Large intestine (tissue), 12 donors: ENCODE measurements at places on chromosomes 2 and 18.

- peaks cover 6% of the 10 kb centered on the region for H3K36me3 ChIP-seq
- H3K27me3 ChIP-seq, result no peaks in the 10 kb centered on the region
- H3K4me3 ChIP-seq, result no peak overlapping the region
- DNase-seq, result no peak
Observed at GRCh38 chr2:120261387-120262006, 8.8 kb downstream of the RALB start.

- H3K4me3 ChIP-seq, result no peak overlapping the region
- H3K27me3 ChIP-seq, result no peaks in the 10 kb centered on the region
- no peak overlapping the region for H3K27ac ChIP-seq
- DNase-seq, result no peak
Observed at GRCh38 chr2:73968357-73968937, 16.3 kb upstream of the TET3 start.

DNA sequence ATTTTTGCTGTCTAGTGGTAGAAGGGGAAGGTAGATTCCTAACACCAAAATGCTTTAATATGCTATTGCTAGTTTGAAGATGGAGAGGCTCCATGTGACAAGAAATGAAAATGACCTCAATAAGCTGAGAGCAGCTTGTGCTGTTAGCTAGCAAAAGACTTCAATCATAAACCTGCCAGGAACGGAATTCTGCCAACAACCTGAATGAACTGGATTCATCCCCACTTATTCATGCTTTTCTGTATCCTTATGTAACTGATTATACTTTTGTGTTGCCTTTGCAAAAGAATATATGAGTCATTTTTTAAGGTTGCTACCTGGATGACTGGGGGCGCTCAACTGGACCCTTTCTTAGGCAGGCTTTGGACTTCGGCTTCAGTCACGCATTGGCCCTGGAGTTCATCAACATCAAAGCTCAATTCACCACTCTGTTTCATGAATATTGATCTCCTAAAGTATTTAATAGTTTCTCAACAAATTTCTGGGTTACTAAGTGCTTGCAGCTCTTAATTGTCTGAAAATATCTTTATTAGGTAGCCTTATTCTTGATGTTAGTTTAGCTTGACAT, 97.5 kb upstream of the KCNJ3 start:
- no peaks in the 10 kb centered on the region for H3K4me1 ChIP-seq
- no peaks in the 10 kb centered on the region for H3K36me3 ChIP-seq
- H3K27me3 ChIP-seq, result no peaks in the 10 kb centered on the region
- no peak for DNase-seq

GRCh38 chr2:49028101-49028500, 126.2 kb downstream of the FSHR start:
- H3K36me3 ChIP-seq, result no peaks in the 10 kb centered on the region
- H3K4me3 ChIP-seq, result no peak overlapping the region
- no peaks in the 10 kb centered on the region for H3K27me3 ChIP-seq
- peak; percentile 27 for DNase-seq
- H3K4me1 ChIP-seq, result no peaks in the 10 kb centered on the region
- no peak overlapping the region for H3K27ac ChIP-seq

GRCh38 chr2:216195565-216196029, 86.4 kb downstream of the XRCC5 start:
- H3K27ac ChIP-seq, result no peak overlapping the region
- no peaks in the 10 kb centered on the region for H3K27me3 ChIP-seq
- no peak overlapping the region for H3K4me3 ChIP-seq
- no peak for DNase-seq
- no peaks in the 10 kb centered on the region for H3K4me1 ChIP-seq

DNA sequence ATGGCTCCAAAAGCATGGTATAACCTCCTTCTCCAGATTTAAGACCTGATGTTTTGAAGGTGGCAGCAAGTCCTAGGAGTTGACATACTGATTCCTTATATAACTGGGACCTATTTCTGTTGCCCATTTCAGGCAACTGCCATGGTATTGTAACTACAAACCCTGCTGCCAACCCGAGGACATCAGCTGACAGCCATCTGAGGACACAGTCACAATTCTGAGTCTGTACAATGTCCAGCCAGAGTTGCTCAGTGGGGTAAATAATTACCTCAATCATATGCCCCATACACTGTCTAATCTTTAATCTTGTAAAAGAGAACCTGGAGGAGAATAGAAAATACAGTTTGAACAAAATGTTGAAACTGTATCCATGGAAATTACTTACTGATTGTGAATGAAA, 8.7 kb upstream of the GAREM2 start:
- H3K4me3 ChIP-seq, result no peak overlapping the region
- peak overlapping the region; percentile 56 for H3K27ac ChIP-seq
- H3K4me1 ChIP-seq, result peaks cover 4% of the 10 kb centered on the region
- peak; percentile 79 for DNase-seq
- H3K36me3 ChIP-seq, result no peaks in the 10 kb centered on the region

- no peak overlapping the region for H3K27ac ChIP-seq
- H3K4me3 ChIP-seq, result no peak overlapping the region
- H3K27me3 ChIP-seq, result no peaks in the 10 kb centered on the region
Observed at GRCh38 chr2:163253621-163254285, 415.2 kb upstream of the KCNH7 start.

DNA sequence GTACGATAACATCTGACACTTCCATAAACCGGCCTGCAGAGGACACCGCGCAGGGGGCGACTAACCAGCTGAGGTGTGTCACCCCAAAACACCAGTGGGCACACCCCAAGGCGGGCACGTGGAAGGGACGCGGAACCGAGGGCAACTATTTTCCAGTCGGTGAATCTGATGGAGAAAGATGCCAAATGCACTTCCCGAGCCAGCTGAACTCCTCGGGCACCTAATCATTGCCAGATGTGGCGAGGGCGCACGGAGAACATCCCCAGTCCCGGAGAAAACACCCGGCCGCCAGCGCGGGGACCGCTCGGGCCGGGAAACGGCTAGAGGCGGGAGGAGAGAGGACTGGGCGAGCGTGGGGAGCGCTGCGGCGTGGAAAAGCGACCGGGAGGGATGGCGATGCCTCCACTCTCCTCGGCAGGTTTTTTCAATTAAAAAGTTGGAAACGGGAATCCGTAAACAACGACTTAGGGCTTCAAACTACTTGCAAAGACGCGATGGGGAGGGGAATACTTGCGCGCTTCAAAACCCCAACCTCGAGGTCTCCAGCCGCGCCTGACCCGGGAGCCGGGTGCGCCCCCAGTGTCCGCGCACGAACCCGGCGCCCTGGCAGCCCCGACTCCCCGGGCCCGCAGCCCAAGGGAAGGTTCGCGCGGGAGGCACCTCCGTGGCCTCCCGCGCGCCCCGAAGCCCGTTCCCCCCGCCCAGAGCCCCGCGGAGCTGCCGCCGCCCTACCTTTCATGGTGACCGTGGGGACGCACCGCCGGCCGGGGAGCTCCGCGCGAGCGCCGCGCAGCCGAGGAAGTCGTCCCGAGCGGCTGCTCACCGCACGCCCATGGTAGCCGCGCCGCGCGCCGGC, 497 bp downstream of the COLEC12 start:
- no peaks in the 10 kb centered on the region for H3K36me3 ChIP-seq
- no peak for DNase-seq
- no peaks in the 10 kb centered on the region for H3K4me1 ChIP-seq
- H3K27me3 ChIP-seq, result peaks cover 40% of the 10 kb centered on the region
- H3K4me3 ChIP-seq, result peak overlapping the region; percentile 61

- no peaks in the 10 kb centered on the region for H3K4me1 ChIP-seq
- H3K27me3 ChIP-seq, result no peaks in the 10 kb centered on the region
- H3K27ac ChIP-seq, result no peak overlapping the region
- DNase-seq, result no peak
Observed at GRCh38 chr2:44707945-44708660, 233.4 kb upstream of the SIX3 start.

DNA sequence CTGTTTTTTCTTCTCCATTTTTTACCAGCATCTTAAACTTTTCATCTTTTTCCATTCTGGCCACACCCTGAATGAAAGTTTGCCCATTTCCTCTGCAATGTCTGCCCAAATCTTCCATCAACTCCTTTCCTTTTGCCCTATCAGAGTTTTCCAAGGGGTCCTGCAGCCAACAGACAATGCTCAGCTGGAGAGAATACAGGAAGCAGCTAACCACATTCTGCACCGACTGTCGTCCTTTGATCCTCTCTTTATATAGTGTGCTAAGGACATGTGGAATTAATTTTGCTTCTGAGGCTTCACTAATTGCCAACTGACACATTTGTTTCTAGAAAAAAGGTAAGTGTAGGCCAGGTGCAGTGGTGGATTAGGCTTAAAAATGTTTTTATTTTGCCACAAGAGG, 50.5 kb upstream of the DLX2 start:
- H3K36me3 ChIP-seq, result no peaks in the 10 kb centered on the region
- H3K4me3 ChIP-seq, result no peak overlapping the region
- H3K4me1 ChIP-seq, result no peaks in the 10 kb centered on the region
- no peak overlapping the region for H3K27ac ChIP-seq
- DNase-seq, result no peak

DNA sequence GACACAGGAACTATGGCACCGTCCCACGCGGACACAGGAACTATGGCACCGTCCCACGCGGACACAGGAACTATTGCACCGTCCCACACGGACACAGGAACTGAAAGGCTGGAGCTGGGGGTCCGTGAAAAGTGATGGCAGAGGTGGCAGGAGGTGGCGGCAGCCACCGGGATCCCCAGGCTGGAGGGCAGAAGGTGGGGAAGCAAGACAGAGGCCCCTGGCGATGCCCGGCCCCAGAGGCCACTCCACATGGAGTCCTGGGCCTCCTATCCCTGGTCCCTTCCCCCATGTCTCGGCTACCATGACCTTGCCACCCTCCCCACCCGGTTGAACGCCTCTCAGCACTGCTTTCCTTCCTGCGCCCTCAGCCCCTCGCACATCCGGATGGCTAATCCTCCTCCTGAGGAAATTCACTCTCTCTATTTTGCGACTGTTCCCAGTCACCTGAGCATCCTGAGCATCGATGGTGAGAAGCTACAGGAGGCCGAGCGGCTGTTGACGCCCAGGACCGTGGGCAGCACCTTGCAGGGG, 181.4 kb downstream of the TMEM18 start:
- no peak overlapping the region for H3K4me3 ChIP-seq
- no peaks in the 10 kb centered on the region for H3K4me1 ChIP-seq
- no peak overlapping the region for H3K27ac ChIP-seq
- H3K36me3 ChIP-seq, result no peaks in the 10 kb centered on the region
- H3K27me3 ChIP-seq, result no peaks in the 10 kb centered on the region

DNA sequence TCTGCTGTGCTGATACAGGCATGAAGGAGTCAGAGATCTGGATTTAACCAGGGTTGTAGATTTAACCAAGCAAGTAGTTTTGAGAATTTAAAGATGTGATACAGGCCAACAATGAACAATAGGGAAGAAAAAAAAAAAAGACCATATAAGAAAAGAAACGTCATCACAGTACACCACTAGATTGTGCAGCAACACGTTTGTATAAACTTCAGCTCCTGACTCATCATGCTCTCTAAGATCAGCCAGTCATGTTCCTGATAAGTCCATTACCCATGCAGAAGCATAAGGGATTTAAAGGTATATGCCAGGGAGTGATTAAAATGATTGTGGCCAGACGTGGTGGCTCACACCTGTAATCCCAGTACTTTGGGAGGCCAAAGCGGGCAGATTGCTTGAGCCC, 22.3 kb upstream of the ERICH2 start:
- no peaks in the 10 kb centered on the region for H3K27me3 ChIP-seq
- no peak for DNase-seq
- no peak overlapping the region for H3K4me3 ChIP-seq
- no peaks in the 10 kb centered on the region for H3K36me3 ChIP-seq
- H3K4me1 ChIP-seq, result peaks cover 8% of the 10 kb centered on the region

DNA sequence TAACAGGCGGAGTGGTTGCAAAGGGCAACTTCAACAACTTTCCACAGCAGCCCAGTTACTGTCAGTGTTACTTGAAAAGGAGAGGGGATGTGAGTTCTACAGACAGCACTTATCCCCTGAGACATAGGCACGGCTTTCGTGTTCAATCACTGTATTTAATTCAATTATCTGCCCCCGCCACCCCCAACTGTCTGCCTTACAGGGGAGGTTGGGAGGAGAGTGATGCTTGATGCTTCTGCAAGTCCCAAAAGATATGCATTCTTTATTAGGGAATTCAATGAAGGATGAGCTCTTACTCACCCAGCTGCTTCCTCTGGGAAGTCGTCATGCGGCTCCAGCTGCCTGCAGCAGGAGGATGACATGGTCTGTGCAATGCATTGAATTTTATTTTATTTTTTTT, 639.9 kb downstream of the DCC start:
- no peaks in the 10 kb centered on the region for H3K27me3 ChIP-seq
- DNase-seq, result no peak
- H3K27ac ChIP-seq, result no peak overlapping the region
- no peaks in the 10 kb centered on the region for H3K36me3 ChIP-seq
- H3K4me3 ChIP-seq, result no peak overlapping the region

GRCh38 chr2:126655500-126656430, at the start of gene GYPC:
Gene GYPC, plus strand, starts transcription at chr2:126656158. Its CDS starts 106 bp downstream, at chr2:126656264.
- peaks cover 12% of the 10 kb centered on the region for H3K4me1 ChIP-seq
- peaks cover 18% of the 10 kb centered on the region for H3K27me3 ChIP-seq
- peak within 1 kb of the TSS; percentile 49 for H3K4me3 ChIP-seq

DNA sequence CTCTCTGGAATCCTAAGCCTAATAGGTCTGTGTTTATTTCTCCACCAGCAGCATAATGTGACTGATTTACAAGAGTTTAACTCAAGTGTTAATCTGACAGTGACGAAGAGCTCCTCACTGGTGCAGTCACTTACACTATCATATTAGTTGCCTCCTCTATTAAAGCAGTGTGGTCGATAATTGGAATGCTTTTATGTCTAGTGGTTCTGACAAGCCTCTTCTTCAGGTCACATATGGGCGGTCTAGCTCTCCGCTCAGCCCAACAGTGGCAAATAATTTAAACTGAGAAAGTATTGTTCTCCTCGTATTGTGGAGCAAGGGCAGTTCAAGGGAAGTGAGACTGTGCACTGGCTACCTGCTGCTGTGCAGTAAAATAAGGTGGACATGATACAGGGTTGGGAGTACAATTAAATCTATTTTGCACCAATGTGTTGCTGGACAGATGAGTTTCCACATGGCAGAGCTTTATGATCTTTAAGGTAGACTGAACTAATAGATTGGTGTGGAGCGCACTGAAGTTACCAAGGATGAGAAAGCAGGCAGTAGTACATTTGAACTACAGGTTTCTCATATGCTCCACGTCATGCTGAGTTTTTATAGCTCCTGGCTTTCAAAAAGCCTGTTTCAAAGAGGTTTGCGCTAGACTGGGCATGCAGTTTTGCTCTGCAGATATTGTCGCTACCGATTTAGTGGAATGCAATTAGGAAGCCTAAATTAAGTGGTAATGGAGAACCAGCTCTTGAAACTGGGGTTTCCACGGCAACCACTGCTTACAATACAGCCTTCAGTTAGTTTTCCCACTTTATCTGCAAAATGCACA, 151.7 kb upstream of the POU3F3 start:
- H3K27me3 ChIP-seq, result peaks cover 2% of the 10 kb centered on the region
- no peak overlapping the region for H3K27ac ChIP-seq
- H3K4me1 ChIP-seq, result no peaks in the 10 kb centered on the region
- H3K4me3 ChIP-seq, result no peak overlapping the region

GRCh38 chr2:69692424-69692823, 48.9 kb upstream of the AAK1 start:
- no peaks in the 10 kb centered on the region for H3K36me3 ChIP-seq
- DNase-seq, result no peak
- H3K27ac ChIP-seq, result no peak overlapping the region
- H3K27me3 ChIP-seq, result no peaks in the 10 kb centered on the region
- no peaks in the 10 kb centered on the region for H3K4me1 ChIP-seq
- H3K4me3 ChIP-seq, result no peak overlapping the region

GRCh38 chr18:44817831-44818473, 137.3 kb downstream of the SETBP1 start:
- H3K4me1 ChIP-seq, result no peaks in the 10 kb centered on the region
- H3K27ac ChIP-seq, result no peak overlapping the region
- H3K36me3 ChIP-seq, result no peaks in the 10 kb centered on the region
- DNase-seq, result no peak
- H3K4me3 ChIP-seq, result no peak overlapping the region

- no peak for DNase-seq
- no peak overlapping the region for H3K27ac ChIP-seq
- H3K4me3 ChIP-seq, result no peak overlapping the region
- H3K27me3 ChIP-seq, result peaks cover 3% of the 10 kb centered on the region
- no peaks in the 10 kb centered on the region for H3K36me3 ChIP-seq
Observed at GRCh38 chr2:103963146-103963725, 890.7 kb upstream of the POU3F3 start.
